ENCODE measurements at places on chromosomes 5 and 9.

DNA sequence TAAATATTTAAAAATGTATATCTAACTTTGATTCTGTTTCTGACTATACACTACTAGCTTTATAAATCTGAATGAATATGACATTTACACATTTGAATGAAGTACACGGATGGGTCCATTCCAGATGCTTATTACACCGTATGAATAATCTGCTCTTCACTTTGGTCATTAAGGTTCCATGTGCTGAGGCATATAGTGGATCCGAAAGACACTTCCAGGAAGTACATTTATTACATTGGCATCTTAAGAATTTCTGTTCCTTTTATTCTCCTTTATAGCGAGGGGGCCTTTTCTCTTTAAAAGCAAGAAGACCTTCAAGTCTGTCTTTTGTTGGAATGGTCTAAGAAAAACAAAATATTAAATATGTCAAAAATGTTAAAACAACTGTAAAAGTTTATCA is 147.6 kb downstream of the AUH start:
- DNase-seq: no peak

- peak; percentile 42 for DNase-seq
Observed at GRCh38 chr9:94870793-94871558, 144.5 kb downstream of the AOPEP start.

DNA sequence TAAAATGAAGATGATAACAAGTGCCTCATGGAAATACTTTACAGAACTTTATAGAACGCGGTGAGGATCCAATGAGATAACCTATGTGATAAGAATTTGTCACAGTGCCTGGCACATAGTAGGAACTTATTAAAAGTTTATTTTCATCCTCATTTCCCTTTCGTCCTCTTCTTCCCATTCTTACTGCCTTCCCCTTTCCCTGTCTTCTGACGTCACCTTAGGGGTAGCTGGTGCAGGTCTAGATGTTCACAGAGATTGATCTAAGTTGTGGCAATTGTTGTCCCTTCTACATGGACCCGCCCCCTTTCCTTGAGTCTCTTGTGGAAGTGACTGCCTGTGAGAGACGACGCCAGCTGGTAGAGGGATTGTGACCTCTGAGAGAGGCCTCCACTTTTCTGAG is 46.5 kb upstream of the NTRK2 start:
- no peak for DNase-seq

GRCh38 chr9:126833710-126834345 is 26.6 kb upstream of the ZBTB34 start:
- no peak for DNase-seq

DNA sequence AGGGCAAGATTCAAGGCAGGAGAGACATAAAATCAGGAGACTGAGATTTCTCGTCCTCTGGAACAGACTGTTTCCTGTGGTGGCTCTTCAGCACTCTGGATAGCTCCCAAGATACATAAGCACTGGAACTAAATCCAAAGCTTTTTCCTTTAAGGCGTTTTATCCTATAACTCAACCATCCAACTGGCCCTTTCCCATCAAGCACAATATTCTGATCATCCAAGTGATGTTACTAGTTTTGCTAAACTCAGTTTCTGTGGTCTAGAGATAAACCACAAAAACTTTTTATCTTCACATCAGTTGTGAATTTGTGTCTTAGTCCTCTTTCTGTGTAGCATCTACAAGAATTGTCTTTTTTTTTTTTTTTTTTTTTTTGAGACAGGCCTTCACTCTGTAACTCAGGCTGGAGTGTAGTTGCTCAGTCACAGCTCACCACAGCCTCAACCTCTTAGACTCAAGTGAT is 299.4 kb downstream of the COX7C start:
- peak; percentile 13 for DNase-seq

- DNase-seq: no peak
Observed at GRCh38 chr5:84683594-84683993, 298.9 kb upstream of the EDIL3 start.

DNA sequence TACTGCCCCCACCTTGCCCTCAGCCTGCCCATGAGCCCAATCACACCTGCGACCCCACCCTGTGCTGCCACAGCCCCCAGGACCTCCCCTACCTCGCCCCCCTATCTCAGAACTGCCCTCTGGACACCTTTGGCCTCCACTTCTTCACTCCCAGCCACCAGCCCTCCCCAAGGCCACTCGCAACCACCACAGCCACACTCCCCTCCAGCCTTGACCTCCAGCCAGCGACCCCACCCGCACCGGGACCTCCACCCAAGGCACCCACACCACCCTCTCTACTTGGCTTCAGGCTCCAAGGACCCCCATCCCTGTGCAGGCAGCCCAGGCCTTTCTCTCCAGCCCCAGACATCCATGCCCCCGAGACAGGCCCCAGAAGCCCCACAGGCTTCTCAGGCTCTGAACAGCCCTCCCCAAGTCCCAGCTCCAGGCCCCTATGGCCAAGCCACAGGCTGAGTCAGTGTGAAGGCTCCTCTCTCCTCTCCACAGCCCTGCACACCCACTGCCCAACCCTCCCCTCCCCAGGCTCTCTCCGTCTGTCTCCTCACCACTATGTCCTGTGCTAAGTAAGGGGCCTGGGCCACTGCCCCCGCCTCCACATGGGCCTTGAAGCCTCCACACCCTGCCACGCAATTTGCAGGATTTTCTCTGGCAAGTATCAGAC is 2.0 kb downstream of the AK1 start:
- no peak for DNase-seq

GRCh38 chr5:31962351-31962751 is 211.8 kb downstream of the GOLPH3 start:
- DNase-seq: no peak

DNA sequence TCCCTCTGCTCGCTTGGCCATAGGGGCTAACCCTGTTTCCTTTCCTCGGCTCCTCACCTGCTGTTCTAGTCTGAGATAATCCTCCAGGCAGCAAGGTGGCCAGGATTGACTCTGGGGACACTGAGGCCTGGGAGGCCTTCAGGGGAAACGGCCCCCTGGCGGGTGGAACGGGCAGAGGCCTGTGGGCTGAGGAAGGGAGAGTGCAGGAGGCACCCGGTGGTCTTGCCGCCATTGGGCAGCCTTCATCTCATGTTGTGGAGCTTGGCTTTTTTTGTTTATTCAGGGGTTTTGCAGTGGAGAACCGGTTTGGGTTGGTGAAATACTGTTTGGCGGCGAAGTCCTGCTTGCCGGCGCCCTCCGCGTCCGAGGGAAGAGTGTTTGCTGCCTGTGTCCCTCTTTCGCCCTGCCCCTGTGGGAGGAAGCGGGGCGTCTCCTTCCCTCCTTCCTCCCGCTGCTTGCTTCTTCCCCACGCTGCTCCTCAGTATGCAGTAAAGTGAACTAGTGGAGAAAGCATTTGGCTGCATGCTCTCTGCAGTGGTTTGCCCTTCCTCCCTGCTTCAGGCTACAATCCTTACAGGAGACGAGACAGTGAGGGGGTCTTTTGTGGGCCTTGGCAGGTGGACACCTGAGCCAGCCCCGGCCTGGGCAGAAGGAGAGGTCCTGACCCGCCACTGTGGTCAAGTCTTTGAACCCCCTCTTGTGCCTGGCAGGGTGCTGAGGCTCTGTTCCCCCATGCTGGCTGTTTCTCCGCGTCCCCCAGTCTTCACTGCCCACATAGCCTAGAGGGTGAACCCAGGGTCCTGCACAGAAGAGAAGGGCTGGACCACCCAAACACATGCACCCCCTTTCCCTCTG is 30.8 kb upstream of the PRDM12 start:
- DNase-seq: no peak

DNA sequence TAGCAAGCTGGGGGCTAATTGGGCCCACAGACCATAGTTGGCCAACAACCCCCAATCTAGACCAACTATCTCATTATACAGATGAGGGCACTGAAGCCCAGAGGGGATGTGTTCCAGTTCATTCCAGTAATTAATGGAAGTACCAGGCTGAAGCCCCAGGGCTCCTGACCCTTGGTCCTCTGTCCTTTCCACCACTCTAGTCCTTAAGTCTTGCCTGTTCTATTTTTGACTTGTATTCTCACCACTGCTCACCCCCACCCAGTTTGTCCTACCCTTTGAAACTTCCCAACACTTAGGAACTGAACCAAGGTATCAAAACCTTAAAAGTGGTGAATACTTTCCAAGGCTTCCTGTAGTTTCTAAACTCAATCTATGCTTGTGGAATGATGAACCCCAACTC is 407.4 kb downstream of the ENC1 start:
- no peak for DNase-seq

- peak; percentile 89 for DNase-seq
Observed at GRCh38 chr9:36873247-36873875, 160.7 kb downstream of the PAX5 start.

GRCh38 chr5:89211836-89212235 is 328.9 kb upstream of the MEF2C start:
- DNase-seq: no peak

- no peak for DNase-seq
Observed at GRCh38 chr9:33043671-33044070, 18.6 kb downstream of the DNAJA1 start.

DNA sequence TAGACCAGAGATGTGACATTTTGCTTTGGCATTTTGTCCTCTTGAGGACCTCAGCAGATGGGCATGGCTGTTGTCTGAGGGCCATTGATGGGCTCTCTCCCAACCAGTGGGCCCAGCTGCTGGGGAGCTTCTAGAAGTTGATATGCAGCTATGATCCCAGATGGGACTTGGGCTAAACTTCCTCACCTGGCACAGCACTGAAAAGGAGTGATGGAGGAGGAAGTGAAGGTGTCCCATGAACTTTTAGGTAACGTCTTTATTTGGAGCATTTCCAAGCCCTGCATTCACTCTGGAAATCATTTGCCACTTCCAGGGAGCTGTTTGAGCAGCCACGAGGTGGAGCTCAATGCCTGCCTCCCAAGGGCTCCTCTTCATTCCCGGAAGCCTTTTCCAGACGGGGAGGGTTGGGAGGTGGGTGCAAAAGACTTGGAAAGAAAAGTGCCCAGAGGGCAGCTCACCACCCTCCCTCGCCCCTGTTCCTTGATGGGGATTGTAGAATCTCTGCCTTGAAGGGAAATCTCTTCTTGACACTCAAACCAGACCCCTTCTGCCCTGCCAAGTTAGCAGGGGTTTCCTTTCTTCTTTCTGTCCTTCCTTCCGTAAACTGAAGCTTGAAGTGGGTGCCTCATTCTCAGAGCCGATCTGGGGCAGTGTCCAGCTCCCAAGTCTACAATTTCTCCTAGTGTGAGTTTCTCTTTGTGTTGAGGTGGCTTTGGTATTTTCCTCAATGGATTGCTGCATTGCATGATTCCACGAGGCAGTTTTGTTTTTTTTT is 18.1 kb upstream of the NEUROG1 start:
- no peak for DNase-seq

GRCh38 chr5:91955610-91956009 is 572.5 kb upstream of the ARRDC3 start:
- DNase-seq: no peak

DNA sequence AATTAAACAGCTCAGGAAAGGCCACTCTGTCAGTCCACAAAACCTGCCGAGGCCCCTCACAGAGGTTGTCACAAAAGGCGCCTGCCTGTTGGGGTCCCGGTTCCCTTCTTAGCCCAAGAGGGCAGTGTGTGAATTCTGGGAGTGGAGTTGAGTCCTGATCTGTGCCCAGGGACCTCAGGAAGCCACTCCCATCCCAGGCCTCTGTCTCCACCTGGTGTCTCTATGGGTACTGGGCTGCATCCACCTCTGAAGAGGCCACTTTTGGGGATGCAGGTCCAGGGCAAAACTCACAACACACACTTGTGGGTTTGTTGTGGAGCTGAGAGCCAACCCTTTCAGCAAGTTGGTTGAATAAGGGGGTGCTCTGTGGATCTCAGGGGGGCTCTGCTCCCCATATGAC is 74.3 kb upstream of the STXBP1 start:
- DNase-seq: no peak

DNA sequence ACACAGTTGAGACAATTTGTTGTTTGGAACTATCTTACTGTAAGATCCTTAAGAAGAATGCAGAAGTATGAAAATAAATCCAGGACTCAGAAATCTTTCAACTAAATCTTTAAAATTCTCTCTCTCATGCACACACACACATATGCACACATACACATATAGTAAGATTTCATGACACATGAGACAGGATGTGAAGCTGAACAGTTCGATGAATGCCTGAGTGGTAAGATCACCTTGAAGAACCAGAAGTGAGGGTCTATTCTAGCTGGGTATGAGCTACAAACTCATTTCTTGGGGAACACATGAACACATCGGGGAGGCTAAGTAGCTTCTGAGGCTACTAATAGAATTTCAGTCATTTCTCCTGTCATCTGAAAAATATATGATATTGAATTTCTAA is 153.6 kb downstream of the TMC1 start:
- no peak for DNase-seq

DNA sequence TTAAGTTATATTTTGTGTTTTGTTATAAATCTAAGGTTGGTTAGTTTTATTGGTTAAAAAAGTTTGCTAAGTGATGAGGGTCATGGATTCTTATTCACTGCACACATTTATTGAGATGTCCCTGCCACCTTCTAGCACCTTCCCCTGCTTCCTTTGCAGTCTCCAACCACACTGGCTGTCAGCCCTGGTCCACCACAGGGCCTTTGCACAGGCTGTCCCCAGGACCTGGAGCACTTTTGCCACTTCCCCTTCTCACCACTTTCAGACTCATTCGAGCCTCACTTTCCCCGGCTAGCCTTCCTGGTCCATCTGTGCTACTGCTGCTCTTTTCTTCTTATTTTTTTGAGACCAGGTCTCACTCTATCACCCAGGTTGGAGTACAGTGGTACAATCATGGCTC is 45.3 kb downstream of the ARHGAP26 start:
- DNase-seq: no peak

- DNase-seq: no peak
Observed at GRCh38 chr9:111914749-111915424, 18.3 kb downstream of the UGCG start.

DNA sequence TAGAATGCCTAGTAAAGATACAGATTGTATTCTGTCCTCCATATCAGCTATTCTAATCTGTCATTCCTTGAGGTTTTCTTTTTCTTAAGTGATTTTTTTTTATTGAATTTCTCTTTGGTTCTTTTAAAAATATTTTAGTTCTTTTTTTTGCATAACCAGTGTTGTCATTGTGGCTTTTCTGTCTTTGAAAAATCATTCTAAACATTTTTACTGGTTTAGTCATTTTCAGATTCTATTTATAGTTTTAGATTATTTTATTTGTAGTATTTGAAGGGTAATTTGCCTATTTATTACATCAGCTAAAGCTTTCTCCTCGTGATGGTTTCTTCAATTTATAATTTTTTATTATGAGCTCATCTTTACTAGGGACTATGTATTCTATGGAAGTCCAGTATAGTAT is 78.1 kb downstream of the NDUFAF2 start:
- no peak for DNase-seq

- no peak for DNase-seq
Observed at GRCh38 chr9:107992271-107992670, 502.7 kb upstream of the KLF4 start.

- no peak for DNase-seq
Observed at GRCh38 chr9:31445960-31446359, 938.5 kb upstream of the ACO1 start.

- DNase-seq: no peak
Observed at GRCh38 chr5:6468870-6469269, 20.2 kb downstream of the UBE2QL1 start.

DNA sequence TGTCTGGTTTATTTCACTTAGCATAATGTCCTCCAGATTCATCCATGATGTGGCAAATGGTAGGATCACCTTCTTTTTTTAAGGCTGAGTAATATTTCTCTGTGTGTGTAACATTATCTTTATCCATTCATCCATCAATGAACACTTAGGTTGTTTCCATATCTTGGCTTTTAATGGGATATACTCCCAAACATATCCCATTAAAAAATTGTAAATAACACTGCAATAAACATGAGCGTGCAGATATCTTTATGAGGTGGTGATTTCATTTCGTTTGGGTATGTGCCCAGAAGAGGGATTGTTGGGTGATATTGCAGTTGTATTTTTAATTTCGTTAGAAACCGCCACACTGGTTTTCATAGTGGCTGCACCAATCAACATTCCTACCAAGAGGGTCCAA is 36.2 kb upstream of the UGCG start:
- no peak for DNase-seq

Measured in activated CD4-positive, alpha-beta T cell treated with anti-CD3 and anti-CD28 coated beads for 36 hours (primary cell).